Activated CD4-positive, alpha-beta T cell treated with anti-CD3 and anti-CD28 coated beads, Interleukin-2, amount 10 ng/mL, durations not matched to agents 7 days and 5 days (primary cell): ENCODE measurements at places on chromosomes 11 and 22.
A peak's percentile ranks its signal among the peaks of the same experiment; 100 is the strongest.

- no peak for DNase-seq
These were observed 168.5 kb upstream of the BDNF start for GRCh38 chr11:27868709-27869108.

DNA sequence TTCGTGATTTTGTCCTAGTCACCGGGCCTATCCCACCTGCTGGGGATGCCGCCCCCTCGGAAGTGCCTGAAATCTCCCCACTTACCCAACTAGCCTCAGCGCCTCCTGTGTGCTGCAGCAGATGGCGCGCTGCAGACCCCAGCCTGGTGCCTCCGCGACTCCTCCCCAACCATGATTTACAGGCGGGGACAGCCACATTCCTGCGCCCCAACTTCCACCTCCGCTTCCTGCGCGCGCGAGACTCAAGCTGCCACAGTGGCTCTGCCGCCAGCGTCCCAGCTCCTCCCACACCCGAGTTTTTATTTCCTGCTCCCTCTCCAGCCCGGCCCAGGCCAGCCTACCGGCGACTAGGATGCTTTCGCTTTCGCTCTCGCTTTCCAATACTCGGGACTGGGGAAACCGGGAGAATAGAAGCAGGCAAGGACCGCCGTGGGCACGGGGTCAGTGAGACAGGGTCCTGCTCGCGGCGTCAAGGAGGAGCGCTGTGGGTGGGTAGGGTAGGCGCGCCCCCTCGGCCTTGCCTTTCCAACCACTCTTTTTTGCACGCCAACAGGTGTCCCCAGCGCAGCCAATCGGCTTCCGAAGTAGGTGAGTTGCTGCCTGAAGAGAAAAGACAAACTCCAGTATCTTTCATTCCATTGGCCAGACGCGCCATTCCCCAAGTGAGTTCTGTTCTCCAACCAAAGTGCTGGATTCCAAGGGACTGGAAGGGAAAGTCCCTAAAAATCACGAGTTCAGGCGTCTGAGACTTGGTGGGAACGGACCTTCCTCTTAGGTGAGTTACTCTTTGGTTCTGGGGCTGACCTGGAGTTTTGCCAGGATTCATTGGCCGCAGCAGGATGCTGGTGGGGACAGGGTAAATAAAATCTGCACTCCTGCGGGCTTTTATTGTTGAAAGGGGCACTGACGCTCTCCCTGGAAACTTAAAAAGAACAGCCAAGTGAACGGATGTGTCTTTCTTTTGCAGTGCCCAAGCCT lies at the start of gene FAM111A:
FAM111A (plus strand) TSS at position 327 of the 978 bp plus-strand sequence. CDS start 6,017 bp downstream, outside the sequence.
- peak; percentile 94 for DNase-seq

DNA sequence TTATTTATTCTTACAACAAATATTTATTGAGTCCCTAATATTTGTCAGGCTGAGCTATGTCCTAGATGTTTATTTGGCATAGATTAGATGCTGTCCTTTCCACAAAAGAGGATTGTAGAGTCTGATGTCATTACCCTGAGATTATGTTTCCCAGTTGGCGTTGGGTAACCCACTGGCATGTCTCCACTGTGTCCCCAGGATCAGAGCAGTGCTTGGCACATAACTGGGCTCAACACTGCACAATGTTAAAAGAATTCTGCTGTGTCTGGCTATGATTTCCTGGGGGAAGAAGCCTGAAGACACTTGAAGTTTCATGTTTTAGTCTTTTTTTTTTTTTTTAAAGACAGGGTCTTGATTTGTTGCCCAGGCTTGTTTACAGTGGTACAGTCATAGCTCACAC lies 4.0 kb downstream of the RCN1 start:
- no peak for DNase-seq

- no peak for DNase-seq
These were observed 1.6 kb upstream of the ACCSL start for GRCh38 chr11:44046182-44046581.

GRCh38 chr11:45927332-45927683 lies 4.9 kb downstream of the LARGE2 start:
- no peak for DNase-seq

DNA sequence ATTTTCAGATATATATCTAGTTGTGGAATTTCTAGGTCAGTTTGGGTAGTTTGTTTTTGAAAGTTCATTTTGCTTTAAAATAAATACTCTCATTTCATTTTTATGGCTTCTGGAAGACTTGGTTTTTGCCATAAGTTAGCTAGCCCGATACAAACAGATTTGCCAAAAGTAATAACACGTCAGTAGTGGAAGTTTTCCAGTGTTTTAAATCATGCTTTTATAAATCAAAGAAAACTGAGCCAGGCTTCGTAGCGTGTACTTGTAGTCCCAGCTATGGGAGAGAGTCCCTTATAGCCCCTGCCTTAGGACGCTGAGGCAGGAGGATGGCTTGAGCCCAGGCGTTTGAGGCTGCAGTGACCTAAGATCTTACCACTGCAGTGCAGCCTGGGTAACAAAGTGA lies 21.7 kb upstream of the MICALL1 start:
- no peak for DNase-seq

DNA sequence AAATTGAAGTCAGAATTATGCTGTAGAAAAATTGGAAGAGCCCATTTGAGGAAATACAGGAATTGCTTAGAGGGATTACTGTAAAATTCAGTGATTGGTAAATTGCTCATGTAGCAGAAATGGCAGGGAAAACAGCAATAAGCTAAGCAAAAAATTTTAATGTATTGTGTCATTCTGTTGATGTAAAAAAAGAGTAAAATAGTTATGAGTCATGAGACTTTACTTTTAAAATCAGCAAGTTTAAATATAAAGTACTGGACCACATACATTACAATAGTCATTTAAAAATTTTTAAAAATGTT lies 10.4 kb downstream of the PDHX start:
- DNase-seq = no peak

DNA sequence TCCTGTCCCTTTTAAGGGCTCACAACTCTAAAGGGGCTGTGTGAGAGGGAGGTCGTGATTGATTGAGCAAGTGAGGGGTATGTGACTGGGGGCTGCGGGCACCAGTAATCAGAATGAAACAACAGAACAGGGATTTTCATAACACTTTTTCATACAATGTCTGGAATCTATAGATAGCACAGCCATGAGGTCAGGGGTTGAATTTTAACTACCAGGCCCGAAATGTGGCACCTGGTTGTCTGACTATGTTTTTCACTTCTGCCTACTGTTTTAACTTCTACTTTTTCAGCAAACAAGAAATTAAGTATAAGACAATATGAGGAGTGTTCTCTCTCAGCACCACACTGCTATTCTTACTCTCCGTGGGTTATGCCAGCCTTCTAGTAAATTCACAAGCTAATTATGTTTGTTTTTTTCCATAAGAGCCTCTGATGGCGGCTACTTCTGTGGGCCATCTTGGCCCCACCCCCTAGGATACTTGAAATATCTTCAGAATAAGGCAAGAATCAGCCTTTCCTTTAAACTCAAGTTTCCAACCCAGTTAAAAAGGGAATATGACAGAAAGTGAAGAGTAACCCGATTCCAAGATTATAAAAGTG lies 552.8 kb upstream of the CHORDC1 start:
- DNase-seq = no peak

DNA sequence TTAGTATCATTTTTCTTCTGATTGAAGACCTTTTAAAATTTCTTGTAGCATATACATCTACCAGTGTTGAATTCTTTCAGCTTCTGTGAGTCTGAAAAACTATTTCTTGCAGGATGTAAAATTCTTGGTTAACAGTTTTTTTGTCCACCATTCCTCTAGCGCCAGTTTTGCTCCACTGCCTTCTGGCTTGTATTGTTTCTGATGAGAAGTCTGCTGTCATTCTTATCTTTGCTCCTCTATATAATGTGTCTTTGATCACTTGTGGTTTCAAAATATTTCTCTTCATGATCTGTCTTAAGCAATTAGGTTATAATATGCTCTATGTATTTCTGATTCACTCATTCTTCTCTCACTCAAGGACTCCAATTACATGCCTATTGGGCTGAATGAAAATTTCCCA lies 152.3 kb downstream of the INSC start:
- no peak for DNase-seq

DNA sequence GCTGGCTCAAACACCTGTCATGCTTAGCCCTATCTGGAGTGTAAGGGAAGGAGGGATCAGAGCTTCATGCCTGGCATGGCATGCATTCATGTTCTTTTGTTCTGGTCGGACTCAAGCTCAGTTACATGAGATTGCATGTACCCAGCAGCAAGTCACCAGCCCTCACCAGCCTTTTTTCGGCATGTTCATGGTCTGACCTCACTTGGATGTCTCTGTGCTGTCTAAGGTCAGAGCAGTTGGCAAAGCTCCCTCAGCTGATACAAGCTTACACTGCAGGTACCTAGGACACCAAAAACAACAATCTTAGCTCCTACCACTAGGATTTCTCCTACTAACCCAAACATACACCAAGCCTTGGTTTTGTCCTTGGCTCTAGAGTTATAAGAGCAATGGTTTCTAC lies 152.6 kb downstream of the BARX2 start:
- DNase-seq = no peak

- no peak for DNase-seq
These were observed 1186.2 kb downstream of the LRRC4C start for GRCh38 chr11:40273192-40273732.

DNA sequence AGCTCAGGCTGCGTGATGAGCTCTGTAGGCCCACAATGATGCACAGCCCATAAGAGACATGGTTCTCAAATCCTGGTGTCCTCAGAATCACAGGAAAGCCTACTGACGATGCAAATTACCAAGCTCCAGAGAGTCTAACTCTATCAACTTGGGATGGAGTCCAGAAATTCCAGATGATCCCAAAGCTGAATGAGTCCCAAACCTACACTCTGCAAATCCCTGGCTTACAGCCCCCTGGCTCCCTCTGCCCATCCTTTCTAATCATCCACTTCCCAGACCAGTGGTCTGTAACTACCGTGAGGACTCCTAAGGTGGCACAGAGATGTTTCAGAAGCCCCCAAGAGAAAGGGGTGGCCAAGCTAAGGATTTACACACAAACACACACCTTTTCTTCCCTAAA lies 13.5 kb downstream of the ARFGAP2 start:
- DNase-seq = no peak

- no peak for DNase-seq
These were observed 3.2 kb upstream of the FLI1 start for GRCh38 chr11:128690665-128691101.

- DNase-seq = peak; percentile 55
These were observed 17.0 kb upstream of the FAM181B start for GRCh38 chr11:82750643-82751139.

DNA sequence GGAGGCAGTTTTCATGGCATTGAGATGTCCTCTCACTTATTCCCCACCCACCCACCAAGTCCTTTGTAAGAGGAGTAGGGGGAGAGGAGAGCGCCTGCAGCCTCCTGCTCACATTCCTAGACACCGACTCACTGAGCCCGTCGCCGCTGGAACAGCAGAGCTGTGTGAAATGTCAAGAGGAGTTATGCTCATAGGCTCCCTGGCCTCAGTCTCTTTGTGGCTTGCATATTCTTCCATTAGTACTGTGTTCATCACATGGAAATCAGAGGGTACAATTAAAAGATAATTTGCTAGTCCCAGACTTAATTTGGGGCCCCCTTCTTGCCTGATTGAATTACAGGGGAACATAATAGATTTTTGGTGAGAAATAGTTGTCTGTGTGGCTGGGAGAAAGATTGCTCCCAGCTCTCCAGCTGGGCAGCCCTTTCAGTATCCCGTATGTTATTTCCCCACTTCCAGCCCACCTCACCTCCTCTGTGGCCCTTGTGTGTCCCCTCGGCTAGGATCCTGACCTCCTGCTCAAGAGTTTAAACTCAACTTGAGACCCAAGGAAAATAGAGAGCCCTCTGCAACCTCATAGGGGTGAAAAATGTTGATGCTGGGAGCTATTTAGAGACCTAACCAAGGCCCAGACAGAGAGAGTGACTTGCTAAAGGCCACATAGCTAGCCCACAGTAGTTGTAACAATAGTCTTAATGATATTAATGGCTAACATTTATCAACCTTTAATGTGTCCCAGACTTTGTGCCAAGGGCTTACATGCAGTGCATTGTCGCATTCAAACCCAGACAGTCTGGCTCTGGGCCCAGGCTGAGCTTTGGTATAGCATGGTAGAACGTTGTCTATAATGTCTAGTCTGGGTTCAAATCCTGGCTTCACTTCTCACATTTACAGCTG lies 32.2 kb downstream of the LIMK2 start:
- DNase-seq = no peak
